ENCODE measurements at places on chromosomes 1 and 21.

- no peak for DNase-seq
These were observed 13.8 kb downstream of the FGGY start for GRCh38 chr1:59310549-59311250.

- no peak for DNase-seq
These were observed 78.8 kb downstream of the C1orf21 start for GRCh38 chr1:184465489-184466146.

DNA sequence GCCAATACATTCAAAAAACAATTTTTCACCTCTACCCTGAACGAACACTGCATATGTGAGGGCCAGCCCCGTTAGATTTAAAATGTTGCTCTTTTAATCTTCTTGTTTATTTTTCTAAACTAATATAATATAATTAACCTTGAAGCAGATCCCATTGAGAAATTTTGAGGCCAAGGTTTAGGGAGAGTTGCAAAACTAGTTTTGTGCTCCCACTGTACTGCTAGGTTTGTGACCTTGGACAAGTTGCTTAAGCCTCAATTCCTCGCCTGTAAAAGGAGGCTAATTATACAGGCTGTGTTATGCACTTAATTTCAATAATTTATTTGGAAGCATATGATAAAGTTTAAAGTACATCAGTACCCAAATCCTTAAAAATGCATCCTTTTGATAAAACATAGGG lies 3.7 kb downstream of the IL23R start:
- DNase-seq: no peak

GRCh38 chr1:85289207-85289847 lies 12.9 kb upstream of the BCL10 start:
- no peak for DNase-seq

DNA sequence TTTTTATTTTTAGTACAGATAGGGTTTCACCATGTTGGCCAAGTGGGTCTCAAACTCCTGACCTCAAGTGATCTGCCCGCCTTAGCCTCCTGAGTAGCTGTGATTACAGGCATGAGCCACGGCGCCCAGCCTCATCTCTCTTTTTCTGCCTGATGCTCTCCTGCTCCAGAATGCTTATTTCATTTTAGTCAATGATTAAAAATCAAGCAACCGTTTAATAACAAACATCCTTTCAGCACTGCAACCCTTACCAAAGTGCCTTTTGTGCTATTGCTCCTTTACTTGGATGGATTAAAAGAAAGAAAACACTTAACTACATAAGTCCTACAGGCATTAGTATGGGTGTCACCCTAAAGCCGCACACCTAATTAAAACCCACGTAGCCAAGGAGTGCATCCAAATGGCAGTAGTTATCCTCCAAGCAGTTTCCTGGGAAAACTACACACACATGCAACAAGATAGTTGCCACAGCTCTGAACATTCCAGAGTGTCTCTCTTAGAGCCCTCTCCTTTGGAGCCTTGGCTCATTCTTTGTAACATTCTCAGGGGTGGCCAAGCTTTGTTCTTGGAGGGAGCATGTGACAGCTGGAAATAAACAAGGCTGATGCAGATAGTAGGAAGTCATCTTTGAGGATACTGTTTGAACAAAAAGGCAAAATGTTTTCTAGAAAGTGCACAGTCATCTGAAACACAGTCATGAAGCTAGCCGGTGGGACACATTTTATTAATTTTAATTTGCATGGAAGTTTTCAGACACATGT lies 51.2 kb downstream of the KCNJ15 start:
- no peak for DNase-seq

- DNase-seq: peak; percentile 42
These were observed 35.6 kb downstream of the ADARB1 start for GRCh38 chr21:45109831-45110492.

- DNase-seq: no peak
These were observed 492 bp downstream of the HLX start for GRCh38 chr1:220879509-220880361.

- no peak for DNase-seq
These were observed 34.6 kb upstream of the DIP2A start for GRCh38 chr21:46424039-46424591.

GRCh38 chr21:25513810-25514209 lies 93.5 kb downstream of the MRPL39 start:
- DNase-seq: no peak

- no peak for DNase-seq
These were observed 2.7 kb upstream of the KCNJ9 start for GRCh38 chr1:160078512-160079195.

DNA sequence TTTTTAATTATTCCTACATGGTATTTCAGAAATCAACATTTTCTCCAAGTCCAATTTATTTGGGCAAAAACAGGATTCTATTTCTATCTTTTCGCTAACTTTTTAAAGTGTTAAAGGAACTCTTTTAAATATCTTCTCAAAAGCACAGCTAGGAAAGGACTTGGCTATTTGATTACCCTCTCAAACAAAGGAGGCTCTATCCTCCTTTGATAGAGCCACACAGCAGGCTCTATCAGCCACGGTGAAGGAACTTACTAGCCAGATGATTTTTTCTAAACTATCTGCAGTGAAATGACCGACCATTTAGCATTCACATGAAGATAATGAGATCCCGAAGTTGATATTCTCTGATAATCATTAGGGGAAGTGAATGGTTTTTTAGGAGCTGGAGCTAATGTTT lies 9.1 kb downstream of the ANGPTL7 start:
- DNase-seq: no peak
